ENCODE measurements at places on chromosomes 5 and 9.

GRCh38 chr5:83370957-83371356, 100.6 kb upstream of the VCAN start:
- no peak for DNase-seq

DNA sequence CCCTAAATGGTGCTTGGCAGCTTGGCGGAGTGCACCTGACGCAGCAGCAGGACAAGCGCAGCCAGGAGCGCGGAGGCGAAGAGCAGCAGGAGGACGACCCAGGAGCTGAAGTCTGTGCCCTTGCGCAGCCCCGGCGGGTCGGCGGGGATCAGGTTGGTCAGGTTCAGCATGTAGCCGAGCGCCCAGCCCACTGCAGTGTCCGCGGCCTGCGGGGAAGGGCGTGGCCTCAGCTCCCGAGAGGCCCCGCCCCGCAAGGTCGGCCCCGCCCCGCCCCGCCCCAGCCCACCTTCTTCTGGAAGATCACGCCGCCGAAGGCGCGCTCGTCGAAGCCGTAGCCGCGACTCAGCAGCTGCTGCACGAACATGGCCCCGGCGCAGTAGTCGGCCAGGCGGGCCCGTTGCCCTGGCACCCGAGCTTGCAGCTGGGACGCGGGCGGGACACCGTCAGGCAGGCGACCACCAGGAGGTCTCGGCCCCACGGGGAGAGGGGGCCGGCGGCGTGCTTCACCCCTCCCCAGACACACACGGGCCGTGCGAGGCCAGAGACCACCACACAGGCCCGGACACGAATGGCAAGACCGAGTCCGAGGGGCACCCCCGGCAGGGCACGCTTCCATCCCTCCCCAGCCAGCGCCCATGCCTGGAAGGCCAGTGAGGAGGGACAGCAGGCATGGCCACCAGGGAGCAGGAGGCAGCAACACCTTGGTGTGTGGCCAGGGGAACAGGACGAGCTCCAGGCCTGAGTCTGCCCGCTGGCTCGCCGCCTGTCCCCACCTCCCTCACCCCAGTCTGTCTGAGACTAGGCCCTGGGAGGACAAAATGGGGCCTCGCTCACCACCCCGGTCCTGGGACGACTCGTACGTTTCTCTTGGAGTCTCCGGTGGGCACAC, 2.9 kb upstream of the NPDC1 start:
- DNase-seq: no peak

- no peak for DNase-seq
Observed at GRCh38 chr5:127957701-127958239, 125.8 kb upstream of the SLC12A2 start.

- peak; percentile 15 for DNase-seq
Observed at GRCh38 chr5:174790906-174791305, 66.5 kb downstream of the MSX2 start.

- no peak for DNase-seq
Observed at GRCh38 chr5:96115147-96115807, 153.6 kb upstream of the ELL2 start.

GRCh38 chr5:99586878-99587277, 658.1 kb upstream of the CHD1 start:
- DNase-seq: no peak

- no peak for DNase-seq
Observed at GRCh38 chr9:79263628-79264027, 308.1 kb upstream of the TLE4 start.

- no peak for DNase-seq
Observed at GRCh38 chr9:129236441-129237145, 58.5 kb upstream of the IER5L start.

DNA sequence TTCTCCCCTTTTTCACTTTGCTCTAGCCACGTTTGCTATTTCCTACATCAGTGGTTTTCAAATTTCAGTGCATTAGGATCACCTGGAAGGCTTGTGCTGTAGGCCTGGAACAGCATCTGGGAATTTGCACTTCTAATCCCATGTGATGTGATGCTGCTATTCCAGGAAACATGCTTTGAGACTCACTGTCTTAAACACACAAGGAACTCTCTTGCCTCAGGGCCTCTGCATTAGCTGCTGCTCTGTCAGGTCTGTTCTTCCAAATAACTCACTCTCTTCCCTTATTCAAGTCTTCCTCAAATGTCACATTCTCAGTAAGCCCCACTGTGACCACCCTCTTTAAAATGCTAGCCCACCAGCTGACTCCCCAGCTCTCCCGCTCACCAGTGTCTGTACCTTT, 204.0 kb downstream of the DNAH5 start:
- DNase-seq: no peak

DNA sequence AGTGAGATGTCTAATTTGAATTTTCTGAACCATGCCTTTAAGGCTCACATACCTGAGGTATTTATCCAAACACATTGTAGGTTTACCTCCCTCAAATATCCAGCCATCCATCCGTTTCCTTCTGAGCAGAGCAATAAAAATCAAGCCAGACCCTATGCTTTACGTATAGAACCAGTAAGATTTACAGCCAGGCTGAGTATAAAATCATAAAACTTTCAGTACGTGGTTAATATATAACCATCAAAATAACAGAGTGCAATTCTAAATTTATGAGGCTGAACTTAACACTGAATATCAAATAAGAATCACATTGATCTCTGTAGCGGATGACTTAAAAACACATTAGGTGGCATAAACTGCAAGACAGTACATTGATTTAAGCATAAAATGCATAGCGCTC, 877.9 kb upstream of the WWC1 start:
- DNase-seq: no peak

DNA sequence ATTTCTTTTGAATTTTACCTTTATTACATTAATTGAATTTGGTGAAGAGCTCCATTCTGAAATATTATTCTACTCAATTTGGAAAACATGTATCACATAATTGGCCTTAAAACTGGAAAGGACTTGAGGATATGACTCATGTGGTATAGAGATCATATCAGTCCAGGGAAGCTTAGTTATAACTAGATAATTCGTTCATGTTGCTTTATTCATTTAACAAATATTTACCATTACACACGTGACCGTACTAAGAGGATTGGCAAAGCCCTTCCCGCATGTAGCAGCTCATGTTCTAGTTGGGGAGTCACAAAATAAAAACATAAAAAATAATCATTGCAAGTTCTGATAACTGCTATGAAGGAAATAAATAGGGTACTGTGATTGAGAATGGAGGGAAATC, 1816.5 kb downstream of the MAT2B start:
- DNase-seq: no peak

DNA sequence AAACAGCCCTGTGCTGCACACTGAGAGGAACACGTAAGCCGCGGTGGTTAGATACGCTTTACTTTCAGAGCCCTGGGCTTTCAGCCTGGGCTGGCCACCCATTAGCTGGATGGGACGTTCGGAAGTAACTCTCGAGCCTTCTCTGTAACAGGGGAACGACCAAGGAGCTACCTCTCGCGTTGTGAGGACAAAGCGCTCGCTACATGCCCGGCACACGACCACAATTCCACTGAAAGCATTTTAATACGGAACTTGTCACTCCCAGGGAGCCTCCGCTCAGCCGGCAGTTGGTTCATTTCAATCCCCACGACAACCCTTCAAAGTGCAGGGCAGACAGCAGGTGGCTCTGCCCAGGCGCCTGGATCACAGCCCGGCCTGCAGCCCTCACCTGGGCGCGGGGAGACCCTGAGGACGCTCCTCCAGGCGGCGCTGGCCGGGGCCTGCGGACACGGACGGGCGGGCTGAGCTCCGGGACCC, 368 bp downstream of the SURF1 start:
- DNase-seq: no peak

GRCh38 chr9:35882263-35882848, 12.2 kb upstream of the OR13J1 start:
- no peak for DNase-seq

- DNase-seq: no peak
Observed at GRCh38 chr5:107533910-107534876, 136.5 kb downstream of the EFNA5 start.

GRCh38 chr9:120138955-120139354, 441.0 kb downstream of the CDK5RAP2 start:
- DNase-seq: no peak

- DNase-seq: peak; percentile 55
Observed at GRCh38 chr9:127869310-127870152, 7.9 kb downstream of the AK1 start.
